ENCODE measurements at places on chromosomes 6 and 20.

DNA sequence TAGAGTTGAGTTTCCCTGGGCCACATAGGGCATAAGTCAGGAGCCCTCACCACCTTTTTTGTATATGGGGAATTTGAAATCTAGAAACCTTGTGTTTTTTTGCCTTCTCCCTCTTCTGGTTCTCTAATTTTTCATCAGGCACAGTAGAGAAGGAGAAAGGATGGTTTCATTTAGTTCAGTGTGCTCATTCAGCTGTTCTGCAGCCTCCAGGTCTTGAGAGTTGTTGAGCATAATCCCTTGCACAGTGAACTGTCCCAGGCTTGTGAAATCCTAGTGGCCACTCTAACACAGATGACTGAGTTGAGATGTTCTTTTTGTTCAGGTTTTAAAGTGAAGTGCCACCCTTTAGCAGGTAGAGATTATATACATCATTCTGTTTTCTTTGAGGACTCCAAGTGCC, 183.5 kb downstream of the CDKAL1 start:
- no peak for DNase-seq

DNA sequence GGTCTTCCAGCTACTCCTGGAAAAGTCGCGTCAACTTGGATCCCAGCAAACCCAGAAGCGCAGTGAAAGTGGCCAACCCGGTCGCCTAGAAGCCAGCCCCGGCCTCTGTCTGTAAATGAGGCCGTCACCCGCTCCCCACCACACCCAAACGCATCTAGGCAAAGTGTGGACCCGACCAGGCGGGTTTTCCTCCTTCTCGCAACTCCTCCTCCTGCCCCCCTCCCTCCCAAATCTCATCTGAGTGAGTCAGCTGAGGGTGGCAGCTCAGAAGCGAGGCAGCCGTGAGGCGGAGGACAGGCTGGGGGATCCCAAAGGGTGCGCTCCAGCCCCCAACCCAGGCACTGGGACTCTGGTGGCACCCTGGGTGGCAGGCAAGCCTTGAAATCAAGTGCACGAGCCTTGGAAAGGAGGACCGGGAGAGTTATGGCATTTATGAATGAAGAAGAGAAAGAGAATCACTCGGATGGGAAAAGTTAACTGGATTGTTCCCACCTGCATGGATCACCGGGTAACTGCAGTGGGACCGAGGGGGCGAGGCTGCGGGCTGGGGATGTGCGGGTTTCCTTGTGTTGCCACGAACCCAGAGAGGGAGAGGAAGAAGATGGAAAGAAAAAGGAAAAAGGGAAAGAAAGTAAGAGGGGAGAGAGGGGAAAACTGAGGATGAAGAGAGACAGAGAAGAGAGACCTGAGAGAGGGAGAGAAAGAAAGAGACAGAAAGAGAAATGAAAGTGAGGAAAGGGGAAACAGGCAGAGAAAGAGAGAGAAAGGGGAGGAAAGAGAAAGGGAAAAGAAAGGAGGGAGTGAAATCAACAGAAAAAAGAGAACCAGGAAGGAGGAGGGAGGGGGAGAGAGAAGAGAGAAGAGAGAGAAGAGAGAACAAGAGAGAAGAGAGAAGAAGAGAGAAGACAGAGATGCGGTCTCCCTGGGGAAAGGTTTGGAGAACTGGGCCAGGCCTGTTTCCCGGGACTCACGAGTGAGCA, at the start of gene APCDD1L:
APCDD1L (minus strand) TSS at position 167 of the 980 bp plus-strand sequence. CDS start 692 bp downstream, outside the sequence.
- peak; percentile 98 for DNase-seq

- no peak for DNase-seq
Observed at GRCh38 chr20:10654250-10654610, 19.6 kb downstream of the JAG1 start.

- DNase-seq = no peak
Observed at GRCh38 chr6:34213772-34214171, 22.9 kb upstream of the HMGA1 start.

- DNase-seq = no peak
Observed at GRCh38 chr6:170200458-170200891, 90.4 kb downstream of the DLL1 start.

- DNase-seq = no peak
Observed at GRCh38 chr20:49924247-49924646, 8.9 kb upstream of the SPATA2 start.

DNA sequence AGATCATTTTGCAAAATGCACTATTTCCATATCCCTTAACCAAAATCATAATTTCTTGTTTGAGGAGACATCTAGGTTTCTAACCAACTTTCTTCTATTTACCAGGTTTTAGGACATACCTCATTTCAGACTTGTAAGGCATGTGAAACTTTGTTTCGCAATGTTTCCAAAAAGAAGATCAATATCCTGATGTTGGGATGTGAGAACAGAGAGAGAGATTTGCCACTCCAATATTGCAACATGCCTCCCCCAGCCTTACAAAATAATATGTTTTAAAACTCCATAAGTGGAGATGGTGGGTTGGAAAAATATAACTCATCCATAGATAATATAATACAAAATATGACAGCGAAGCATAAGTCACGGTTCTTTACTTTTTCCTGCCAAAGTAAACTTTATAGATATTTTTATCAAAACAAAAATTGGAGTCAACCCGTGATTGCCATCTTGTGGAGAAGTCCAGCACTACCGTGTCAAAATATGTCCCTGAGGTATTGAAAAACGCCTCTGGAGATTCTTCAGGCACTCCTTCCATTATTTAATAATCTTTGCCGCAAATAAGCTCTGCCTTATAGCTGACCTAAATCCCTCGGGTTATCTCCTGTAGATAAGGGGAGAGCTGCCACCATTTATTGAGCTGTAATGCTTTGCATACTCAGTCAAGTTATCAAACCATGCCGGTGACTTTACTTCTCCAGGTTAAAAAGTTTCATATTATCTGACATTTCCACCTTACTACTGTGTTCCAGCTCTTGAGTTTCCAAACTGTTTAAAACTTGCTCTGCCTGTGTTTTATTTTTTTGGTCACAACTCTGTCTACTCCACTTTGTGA, 534.2 kb downstream of the HACE1 start:
- peak; percentile 20 for DNase-seq

GRCh38 chr20:62830821-62831220, 14.0 kb downstream of the COL9A3 start:
- no peak for DNase-seq

DNA sequence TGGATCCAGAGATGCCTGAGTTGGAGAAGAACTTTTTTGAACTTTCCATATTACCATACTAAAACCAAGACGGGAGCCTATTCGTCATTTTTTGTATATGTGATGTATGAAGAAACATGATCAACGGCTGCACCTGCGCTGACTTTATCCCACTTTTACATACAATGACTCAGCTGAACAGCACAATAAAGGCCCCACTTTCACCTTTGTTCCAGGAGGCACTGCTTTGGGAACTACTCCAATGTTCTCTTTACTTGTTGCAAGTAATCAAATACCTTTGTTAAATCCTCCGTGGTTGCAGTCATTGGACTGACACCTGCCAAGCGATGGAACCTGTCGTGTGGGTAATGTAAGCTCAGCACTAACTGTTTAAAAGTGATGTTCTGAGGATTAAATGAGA, 17.3 kb upstream of the BTN3A2 start:
- DNase-seq = no peak

DNA sequence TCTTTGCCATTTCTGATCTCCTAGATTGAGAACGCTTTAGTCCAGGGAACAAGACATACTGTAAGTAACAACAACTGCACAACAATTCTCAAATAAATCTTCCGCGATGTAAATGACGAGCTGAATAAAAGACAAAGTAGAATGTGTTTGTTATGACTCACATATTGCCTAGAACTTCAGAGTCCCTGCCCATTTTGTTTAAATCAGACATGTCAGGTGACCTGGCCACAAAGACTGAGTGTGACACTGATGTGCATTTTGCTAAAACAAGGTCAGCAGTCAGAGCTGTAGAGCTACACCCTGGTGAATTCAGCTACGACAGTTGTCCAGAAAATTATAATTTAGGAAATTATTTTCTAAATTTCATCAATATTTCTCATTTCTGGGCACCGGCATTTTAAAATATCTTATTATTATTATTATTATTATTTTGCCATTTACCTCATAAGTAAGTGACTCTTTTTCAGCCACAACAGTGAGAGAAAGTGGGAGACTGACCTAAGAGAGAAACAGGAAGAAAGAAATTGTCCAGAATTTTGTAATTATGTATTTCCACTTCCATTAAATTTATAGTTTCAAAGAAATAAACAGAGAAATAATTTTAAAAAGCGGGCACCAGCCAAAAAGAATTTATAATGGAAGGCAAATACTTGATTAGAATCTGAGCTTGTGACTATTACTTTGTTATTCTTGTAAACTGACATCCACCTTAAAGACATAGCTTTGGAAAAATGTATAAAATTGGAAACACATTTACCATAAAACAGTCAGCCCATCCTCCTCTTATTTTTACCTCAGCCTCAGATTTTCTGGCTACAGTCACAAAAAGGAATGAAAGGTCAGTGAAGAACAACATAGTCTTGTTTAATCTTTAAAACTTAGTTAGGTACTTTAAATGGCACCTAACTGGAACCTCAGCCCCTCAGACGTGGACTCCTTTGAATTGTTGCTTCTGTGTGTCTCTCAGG, 157.0 kb upstream of the CITED2 start:
- DNase-seq = no peak

GRCh38 chr6:43122146-43122545, 46.0 kb downstream of the PTK7 start:
- DNase-seq = no peak
